ENCODE measurements at places on chromosomes 4 and X.

DNA sequence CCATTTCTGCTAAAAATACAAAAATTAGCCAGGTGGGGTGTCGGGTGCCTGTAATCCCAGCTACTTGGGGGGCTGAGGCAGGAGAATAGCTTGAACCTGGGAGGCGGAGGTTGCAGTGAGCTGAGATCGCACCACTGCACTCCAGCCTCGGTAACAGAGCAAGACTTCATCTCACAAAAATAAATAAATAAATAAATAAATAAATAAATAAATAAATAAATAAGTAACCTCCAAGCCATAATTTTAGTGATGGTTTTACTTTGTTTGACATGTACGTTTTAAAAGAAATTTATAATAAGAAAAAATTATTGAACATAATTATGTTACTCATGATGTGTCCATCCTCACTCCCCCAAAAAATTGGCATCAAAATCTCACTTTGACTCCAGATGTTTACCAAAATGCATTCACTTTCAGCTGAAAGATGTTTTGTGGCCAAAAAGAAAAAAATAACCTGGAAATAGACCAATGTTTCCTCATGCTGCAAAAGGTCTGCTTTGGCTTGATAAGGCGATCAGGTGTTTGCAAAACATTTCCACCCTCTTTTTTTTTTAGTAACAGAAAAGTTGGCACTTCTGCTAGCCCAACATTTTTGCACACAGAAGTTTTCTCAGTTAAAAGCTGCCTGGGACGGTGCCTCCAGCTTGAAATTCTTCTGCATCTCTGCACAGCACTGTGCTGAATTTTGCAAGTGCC is 42.2 kb upstream of the DHRSX start:
- DNase-seq = no peak

GRCh38 chr4:72959411-72959810 is 110.1 kb downstream of the COX18 start:
- DNase-seq = no peak

DNA sequence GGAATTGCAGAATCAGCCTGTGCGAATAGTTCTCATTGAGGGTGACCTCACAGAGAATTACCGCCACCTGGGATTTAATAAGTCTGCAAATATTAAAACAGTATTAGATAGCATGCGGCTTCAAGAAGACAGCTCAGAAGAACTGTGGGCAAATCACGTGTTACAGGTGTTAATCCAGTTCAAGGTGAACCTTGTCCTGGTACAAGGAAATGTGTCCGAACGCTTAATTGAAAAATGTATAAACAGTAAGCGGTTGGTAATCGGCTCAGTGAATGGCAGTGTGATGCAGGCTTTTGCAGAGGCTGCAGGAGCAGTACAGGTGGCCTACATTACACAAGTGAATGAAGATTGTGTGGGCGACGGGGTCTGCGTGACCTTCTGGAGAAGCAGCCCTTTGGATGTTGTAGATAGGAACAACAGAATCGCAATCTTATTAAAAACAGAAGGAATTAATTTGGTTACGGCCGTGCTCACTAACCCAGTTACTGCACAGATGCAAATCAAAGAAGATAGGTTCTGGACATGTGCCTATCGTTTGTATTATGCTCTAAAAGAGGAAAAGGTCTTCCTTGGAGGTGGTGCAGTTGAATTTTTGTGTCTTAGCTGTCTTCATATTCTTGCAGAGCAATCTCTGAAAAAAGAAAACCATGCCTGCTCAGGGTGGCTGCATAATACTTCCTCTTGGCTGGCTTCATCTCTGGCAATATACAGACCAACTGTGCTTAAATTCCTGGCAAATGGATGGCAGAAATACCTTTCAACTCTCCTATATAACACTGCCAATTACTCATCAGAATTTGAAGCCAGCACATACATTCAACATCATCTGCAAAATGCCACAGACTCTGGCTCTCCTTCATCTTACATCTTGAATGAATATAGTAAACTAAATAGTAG is 10.7 kb downstream of the BBS12 start:
- DNase-seq = no peak

DNA sequence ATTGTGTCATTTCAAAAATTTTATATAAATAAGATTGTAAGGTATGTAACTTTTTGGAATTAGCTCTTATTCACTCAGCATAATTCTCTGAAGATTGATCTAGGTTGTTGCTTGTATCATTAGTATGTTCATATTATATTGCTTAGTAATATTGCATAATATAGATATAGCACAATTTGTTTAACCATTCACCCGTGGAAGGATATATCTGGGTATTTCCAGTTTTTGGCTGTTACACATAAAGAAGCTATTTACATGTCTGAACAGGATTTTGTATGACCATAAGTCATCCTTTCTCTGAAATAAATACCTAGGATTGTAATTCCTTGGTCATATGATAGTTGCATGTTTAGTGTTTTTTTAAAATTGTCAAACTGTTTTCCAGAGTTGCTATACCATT is 82.5 kb downstream of the CPEB2 start:
- no peak for DNase-seq

- no peak for DNase-seq
Measured at GRCh38 chr4:132227151-132227856, 921.8 kb upstream of the PCDH10 start.

DNA sequence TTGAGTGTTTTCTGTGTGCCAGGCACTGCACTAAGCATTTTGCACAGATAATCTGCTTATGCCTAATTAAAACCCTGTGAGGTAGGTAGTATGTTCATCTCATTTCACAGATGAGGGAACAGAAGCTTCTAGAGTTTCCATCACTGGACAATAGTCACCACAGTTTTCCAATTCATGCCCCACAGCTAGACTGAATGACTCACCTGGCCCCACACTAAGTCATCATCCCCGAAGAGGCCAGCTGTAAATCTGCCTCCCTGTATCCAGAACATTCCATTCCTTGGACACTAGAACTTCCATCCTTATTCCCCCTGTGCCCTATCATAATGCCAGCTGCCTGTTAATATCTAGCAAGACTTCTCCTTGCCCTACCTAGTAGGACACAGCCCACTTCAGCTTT is 40.9 kb upstream of the NYX start:
- DNase-seq = no peak
